ENCODE measurements at places on chromosomes 16 and 17.

- no peak for DNase-seq
Measured at GRCh38 chr17:9356488-9356911, 219.1 kb downstream of the STX8 start.

DNA sequence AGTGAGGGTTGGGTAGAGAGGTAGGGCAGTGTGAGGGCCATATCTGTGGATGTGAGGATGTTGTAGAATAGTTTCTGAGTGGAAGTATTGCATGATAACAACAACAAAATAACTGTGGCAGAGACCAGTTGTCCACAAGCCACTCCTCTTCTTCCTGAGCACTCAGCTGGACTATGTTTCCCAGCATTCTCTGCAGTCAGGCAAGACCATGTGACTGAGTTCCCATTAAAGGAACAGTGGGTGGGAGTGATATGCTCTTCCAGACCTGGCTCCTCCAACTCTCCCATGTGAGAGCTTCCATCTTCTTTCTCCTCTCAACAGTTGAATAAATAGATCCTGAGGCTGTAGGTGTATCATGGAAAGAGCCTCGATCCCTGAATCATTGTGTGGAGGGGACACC lies 272.4 kb downstream of the CBLN1 start:
- DNase-seq: no peak

GRCh38 chr16:58425245-58425644 lies 33.0 kb downstream of the GINS3 start:
- no peak for DNase-seq

- DNase-seq: no peak
Measured at GRCh38 chr16:56137269-56137668, 54.0 kb upstream of the GNAO1 start.

GRCh38 chr17:8290043-8290442 lies 1.6 kb downstream of the RANGRF start:
- peak; percentile 34 for DNase-seq

DNA sequence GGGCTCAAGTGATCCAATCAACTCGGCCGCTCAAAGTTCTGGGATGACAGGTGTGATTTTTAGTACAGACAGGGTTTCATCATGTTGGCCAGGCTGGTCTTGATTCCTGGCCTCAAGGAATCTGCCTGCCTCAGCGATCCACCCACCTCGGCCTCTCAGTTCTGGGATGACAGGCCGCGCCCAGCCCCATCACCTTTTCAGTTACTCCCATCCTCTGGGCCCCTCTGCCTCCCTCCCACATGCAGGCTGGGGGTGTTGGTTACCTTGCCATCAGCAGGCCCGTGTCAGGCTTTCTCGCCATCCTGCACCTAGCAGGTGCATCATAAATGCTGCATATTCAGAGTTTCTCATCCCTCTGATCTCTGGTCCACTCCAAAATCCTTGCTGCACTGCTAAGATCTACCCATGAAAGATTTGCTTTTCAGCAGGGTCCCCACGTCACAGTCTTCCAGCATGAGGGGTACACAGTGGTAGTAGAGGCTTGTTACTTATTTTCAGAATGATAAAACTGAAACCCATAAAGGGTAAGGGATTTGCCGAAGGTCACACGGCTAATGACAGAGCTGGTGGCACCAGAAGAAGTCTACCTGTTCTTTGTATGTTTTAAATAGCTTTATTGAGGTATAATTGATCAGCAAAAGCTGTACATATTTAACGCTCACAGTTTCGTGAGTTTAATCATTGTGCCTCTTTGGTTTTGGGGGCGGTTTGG lies 16.6 kb downstream of the PMM2 start:
- no peak for DNase-seq

DNA sequence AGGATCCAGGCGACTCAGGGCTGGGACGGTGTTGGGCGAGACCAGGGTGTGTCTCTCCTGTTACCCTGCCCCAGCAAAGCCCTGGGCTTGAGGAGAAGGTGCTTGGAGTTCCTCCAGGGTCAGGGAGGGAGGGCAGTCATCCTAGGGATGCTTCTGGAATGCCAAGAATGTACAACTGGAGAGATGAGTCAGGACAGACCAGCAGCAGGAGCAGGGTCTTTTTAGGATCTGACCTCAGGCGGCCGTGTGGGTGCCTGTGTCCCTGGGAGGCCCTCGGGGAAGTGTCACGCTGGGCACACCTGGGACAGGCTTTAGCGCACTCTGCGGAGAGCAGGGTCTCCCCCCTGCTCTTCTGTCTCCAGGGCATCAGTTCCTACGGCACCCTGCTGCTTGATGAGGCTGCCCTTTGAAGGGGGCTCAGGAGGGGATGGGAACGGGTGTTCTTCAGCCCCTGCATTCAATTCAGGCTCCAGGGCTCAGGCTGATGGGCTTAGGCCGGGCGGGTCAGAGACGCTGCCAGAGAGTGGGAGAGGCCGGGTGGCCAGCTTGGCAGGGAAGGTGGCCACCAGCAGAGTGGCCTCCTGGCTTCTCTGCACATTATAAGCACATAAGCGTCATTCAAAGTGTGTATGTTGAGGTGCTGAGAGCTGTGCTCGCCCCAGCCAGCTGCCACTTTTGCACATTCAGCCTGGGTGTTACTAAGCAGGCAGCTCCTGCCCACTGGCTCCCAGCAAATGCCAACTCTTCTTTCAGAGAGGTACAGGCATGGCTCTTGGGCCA lies 8.4 kb upstream of the MTSS2 start:
- DNase-seq: peak; percentile 87

DNA sequence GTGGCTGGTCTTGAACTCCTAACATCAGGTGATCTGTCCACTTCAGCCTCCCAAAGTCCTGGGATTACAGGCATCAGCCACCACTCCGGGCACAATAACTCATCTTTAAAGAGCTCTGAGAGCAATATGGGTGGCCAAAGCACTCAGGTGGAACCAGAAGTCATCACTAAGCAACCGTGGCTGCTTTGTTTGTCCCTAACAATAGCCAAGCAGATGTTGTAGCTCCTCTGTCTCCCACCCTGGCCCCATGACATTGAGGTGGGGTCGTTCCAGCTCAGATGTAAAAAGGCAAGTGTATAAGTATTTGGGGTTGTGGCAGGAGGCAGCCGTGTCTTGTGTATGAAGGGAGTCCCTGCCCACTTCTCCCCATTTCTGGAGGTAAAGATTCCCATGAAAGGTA lies 3.7 kb upstream of the SCIMP start:
- DNase-seq: no peak

DNA sequence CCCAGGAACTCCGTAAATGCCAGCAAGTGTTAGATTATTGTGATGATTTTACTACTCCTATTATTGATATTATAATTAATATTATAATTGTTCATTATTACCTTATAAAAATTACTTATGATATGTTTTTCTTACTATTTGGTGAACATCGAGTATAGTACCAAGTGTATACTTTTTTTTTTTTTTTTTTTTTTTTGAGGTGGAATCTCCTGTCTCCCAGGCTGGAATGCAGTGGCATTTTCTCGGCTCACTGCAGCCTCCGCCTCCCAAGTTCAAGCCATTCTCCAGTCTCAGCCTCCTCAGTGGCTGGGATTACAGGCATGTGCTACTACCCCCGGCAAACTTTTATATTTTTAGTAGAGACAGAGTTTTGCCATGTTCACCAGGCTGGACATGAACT lies 347.0 kb downstream of the WWOX start:
- DNase-seq: no peak

- DNase-seq: peak; percentile 92
Measured at GRCh38 chr16:14486520-14487303, 143.3 kb downstream of the PARN start.

- DNase-seq: no peak
Measured at GRCh38 chr16:28009586-28010373, 53.7 kb downstream of the GSG1L start.

DNA sequence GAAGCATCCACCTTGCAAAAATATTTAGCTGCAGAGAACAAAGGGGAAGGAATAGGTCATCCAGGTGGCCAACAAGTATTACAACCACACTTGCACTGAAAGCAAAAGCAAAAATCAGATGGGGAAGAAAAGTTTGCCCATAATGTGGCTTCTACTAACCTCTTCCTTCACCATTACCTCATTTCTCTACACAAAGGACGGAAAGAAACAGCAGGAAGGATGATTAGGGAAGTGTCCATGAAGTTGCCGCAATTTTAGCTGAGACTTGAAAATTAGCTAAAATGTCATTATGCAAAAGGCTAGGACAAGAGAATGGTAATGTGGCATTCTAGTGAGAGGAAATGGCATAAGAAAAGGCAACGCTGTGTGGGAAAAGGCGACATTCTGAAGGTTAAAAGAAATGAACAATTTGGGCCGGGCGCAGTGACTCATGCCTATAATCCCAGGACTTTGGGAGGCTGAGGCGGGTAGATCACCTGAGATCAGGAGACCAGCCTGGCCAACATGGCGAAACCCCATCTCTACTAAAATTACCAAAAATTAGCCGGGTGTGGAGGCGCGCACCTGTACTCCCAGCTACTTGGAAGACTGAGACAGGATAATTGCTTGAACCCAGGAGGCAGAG lies 13.7 kb downstream of the KANSL1 start:
- DNase-seq: no peak

DNA sequence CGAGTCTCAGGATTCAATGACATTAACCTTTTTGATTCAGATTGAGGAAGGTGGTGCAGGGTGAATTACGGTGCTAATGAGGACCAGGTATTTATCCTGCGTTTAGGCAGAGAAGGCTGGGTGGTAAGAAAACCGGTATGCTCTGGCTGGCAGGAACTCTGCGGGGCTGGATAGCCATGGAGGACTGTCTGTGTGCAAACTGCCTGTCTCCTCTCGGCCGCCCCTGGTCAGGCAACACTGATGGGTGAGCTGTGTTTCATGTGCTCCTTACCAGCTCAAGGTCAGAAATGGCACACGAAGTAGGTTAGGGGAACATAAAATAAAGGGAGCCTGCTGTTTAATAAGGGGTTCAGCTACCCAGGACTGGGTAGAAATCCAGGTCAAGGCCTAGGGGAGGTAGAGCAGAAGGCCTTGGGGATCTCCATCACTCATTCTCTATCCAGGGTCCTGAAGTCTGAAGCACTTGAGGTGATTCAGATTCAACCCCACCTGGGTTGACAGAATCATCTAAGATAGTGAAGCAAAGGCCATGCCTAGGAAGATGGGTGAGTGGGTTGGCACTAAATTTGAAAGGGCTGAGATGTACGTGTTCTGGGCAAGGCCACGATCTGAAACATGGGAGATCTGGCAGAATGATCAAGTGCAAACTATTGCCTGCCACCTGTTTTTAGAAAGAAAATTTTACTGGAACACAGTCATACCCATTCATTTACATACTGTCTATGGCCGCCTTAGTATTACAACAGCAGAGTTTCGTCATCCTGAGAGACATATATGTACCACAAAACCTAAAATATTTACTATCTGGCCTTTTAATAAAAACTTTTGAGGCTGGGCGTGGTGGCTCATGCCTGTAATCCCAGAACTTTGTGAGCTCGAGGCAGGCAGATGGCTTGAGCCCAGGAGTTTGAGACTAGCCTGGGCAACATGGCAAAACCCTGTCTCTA lies 292.5 kb downstream of the XYLT1 start:
- DNase-seq: no peak

DNA sequence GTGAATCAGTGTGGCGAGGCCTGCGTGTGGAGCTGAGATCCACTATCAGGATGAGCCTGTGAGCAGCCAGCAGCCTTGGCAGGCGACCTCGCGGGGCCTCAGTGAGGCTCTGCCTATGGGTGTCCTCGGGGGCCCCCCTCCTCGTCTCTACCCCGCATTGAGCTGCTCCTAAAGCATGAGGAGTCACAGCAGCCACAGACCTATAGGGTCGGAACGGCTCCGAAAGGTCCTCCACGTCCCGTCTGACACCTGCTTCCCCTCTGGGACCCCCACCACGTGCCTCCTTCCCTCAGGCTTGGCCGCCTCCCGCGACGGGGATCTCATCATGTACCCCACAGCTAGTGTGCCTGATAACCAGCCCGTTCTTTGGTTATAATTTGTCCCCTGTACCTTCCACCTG lies 28.8 kb downstream of the GRIN2C start:
- no peak for DNase-seq

- DNase-seq: no peak
Measured at GRCh38 chr16:21685034-21685455, 21.3 kb downstream of the OTOA start.

DNA sequence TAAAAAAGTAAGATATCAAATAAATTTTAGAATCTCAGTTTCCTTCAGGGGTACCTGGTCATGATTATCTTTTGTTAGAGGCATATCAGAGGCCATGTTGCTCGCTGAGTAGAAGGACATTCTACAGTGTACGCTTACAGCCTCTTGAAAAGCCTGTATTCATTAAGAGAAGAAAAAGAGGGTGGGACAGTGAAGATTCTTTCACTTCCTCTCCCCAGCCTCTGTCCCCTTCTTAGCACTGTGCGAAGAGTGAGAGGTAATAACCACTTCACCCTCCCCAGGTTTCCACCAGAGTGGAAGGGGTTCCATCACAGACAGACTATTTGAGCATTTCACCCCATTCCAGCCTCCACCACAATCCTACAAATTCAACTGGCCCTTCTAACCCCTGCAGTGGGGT lies 4.8 kb upstream of the LPO start:
- DNase-seq: no peak

GRCh38 chr17:45977506-45977824 lies 21.6 kb upstream of the STH start:
- DNase-seq: no peak

DNA sequence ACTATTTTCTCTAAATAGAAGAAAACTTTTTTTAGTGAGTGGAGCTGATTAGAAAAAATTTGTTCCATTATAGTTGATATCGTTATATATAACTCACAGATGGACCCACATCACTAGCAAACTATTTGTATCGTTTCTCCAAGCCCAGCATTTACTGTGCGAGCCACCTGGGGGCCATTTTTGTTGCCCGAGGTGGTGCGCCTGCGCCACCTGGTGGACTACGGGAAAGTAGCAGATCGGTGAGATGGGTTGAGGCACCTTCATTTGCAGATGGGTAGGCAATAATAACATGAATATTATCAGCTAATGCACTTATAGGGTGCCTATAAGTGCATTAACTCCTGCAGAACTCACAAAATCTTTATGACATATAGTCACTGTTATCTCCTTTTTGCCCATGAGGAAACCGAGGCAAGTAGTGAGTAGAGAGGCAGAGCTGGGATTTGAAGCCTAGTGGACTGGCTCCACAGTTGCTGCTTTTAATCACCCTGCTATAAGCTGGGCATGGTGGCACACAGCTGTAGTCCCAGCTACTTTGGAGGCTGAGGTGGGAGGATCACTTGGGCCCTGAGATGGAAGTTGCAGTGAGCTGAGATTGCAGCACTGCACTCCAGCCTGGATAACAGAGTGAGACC lies 23.2 kb upstream of the NTN1 start:
- peak; percentile 65 for DNase-seq

All from PC-3 (cell line).